ENCODE measurements at places on chromosomes 6 and 20.
A peak's percentile ranks its signal among the peaks of the same experiment; 100 is the strongest.

DNA sequence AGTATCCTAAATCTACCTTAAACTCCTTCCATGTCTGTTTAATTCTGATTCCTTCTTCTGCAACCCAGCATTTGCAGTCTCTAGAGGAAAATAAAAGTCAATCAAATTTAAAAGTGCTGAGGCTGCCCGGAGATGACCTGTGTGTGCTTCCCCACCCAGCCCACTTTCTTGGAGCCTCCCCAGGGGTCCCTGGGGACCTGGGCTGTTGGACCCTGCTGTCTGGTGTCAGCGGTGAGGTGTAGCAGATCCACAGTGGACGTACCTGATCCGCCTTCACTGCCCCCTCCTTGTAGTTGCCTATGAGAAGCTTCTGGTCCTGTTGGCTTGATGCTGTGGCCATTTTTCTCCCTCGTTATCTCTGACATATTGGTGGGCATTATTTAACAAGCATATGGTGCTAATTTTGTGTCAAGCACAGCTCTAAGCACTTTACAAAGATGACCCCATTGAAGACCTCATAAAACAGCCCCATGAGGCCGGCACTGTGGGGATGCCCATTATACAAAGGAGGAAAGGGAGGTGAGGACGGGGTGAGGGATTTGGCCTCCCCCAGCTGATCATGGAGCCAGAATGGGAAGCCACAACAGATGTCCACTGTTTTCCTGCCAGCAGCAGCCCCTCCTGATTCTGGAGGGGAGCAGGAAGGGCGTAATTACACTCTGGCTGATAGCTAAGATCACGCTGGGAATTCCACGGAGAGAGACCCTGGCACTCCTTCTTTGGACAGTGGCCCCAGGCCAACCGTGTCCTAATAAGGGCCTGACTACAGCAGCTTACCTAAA, 628.2 kb downstream of the CDH26 start:
- no peak for DNase-seq

DNA sequence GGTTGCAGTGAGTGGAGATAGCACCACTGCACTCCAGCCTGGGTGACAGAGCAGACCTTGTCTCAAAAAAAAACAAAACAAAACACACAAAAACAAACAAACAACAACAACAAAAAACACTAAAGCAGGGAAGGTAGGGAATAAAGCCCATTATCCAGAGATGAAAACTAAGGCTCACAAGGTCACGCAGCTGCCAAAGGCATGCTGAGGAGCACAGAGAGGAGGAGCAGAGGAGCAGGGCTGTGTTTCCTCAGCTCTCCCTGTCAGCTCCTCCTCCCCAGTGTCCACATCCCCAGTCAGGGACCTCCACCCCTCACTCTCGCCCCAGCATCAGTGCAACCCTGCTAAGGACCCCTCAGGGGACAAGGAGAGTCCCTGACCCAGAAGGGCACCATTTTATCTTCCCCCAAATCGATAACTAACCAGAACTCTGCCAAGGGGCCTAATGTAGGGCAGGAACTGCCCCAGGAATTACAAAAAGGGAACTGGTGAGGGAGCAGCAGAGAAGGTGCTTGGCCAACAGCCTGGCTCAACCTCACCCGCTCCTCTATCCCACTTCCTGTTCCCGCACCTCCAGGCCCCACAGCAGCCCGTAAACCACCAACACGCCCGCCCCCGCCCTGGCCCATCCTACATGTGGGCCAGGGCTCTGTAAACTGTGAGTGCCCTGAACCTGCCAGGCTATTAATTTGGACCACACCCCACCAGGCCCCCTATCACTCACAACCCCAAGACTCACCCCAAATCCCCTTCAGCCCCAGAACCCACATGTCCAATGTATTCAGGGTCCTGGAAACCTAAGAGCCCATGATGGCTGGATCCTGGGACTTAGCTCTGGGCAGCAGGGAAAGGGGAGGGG, 9.0 kb downstream of the TEAD3 start:
- no peak for DNase-seq

DNA sequence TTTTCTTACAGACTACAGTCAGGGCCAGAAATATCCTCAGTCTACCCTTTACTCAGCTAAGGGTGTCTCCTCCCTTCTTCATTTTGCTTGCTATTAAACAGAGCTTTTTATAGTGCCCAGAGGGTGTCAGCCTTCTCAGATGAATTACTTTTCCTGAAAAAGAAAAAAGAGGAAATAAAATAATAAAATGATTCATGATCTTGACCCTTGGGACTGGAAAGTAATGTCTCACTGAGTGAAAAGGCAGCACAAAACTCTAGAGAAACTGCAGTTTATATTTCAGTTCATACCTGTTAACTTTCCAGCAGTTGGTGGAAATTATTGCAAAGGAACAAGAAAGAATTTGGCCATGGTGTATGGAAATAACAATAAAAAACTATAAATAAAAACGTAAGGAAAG, 170.6 kb downstream of the IBTK start:
- no peak for DNase-seq

DNA sequence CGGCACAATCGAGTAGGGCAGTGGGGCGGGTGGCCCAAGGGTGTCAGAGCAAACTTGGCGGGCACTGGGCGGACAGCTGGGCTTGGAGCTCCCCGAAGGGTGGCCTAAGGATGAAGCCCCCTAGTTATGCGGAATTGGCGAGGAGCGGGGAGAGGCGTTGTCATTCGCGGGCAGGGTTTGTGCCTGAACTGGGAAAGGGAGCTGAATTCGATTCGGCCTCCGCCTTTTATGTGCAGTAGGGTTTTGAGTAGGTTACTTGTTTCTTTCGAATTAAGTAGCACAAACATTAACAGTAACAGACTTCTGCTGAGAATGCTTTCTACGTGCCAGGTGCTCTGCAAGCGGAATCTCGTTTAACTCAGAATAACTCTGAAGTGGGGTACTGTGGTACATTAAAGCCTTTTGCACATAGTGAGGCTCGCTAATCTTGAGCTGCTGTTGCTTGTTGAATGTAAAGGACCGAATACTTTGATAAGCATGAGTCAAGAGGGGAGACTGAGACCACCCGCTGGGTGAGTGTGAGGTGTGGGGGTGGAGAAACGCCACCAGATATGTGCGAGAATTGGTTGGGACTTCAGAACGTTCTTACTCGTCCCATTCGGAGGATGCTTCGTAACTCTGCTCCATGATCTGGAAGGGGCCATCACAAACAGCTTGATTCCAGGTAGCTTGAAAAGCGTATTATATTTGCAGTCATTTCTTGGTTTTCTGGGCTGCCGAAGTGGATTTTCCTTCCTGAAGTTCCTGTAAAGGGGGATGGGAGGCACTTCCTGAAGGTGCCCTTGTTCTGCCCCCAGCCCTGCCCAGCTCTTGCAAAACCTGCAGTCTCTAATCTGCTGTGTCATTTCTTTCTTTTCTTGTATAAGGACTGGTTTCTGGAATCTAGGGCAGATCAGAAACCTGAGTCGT, 833 bp downstream of the RAB5IF start:
- DNase-seq, result no peak

- DNase-seq, result no peak
These were observed 41.0 kb downstream of the ZNF292 start for GRCh38 chr6:87196275-87196842.

DNA sequence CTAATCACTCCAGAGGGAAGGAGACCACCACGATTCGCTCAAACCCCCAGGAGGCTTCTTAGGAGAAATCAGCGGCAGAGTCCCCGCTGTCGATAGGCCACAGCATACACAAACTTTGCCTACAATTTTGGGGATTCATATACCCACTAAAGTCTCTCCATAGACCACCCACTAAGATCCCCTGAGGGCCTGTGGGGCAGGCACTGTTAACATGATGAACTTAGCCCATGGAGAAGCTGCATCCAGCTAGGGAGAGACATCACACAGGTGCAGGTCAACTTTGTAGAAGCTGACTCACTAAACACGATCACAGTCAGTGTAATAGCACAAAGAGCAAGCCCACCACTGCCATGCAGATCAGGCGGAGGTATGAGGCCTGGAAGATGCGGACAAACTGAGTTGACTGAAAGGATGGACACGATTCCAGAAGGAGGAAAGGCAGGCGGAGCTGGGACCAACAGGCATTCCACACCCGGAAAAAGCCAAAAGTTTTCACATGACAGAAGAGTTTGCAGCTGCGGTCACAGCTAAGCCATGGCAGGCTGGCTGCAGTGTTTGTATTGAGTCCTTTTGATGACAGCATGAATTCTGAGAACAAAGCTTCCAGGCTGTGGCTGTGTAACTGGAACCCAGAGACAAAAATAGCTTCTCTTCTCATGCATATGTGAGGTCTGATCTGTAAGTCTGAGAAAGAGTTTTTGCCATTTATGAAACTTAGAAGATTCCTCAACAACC, 75.7 kb upstream of the QKI start:
- no peak for DNase-seq

- no peak for DNase-seq
These were observed 128.0 kb downstream of the TENT5A start for GRCh38 chr6:81624453-81624852.

DNA sequence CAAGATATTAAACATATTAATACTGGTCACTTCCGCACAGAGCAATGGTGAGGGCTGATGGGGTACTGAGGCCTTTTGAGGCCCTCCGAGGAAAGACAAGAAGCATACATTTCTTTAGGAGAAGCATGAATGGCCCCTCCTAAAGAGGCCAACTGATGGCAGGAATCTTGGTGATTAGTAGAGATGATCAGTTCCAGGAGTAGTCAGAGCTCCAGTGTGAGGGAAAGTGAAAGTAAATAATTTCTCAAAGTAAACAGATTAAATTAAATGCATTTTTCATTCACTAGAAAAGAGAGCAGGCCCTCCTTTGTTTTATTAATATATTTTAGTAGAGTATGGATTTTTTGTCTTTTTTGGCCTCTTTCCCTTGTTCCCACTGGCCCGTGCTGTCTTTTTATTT, 38.2 kb downstream of the NOX3 start:
- no peak for DNase-seq

- no peak for DNase-seq
These were observed 31.6 kb downstream of the GSTA2 start for GRCh38 chr6:52731719-52732118.

DNA sequence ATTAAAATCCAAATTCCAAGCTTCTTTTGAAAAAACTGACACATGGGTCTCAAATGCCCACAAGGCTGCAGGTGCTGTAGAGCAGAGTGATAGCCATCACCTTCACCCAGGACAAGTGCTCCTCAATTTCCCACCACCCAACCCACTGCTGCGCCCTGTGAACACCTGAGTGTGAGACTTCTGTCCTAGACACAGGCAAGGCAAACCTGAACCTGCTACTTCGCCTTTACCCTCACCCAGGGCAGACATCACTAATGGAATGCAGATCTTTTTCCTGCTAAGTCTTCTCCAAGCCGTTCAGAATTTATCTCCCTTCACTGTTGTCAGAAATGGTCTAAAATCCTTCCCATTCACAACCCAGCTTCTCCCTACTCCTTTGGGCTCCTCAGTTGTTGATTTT, 65.9 kb downstream of the PREX1 start:
- no peak for DNase-seq

DNA sequence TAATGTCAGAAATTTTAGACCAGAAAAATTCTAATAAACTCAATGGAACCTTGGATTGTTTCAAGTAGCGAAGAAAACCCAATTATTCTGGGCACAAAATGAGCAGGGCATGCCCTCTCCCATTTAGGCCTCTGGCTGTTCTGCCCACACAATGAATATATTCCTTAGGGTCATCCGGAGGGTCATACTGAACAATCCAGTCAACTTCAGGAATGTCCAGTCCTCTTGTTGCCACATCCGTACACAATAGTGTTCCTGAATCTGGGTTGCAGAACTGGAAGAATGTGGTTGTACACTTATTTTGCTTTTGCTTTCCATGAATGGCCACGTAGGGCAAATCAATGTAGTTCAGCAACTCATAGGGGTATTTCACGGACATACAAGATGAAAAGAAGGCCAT, 23.4 kb upstream of the RNF144B start:
- no peak for DNase-seq

DNA sequence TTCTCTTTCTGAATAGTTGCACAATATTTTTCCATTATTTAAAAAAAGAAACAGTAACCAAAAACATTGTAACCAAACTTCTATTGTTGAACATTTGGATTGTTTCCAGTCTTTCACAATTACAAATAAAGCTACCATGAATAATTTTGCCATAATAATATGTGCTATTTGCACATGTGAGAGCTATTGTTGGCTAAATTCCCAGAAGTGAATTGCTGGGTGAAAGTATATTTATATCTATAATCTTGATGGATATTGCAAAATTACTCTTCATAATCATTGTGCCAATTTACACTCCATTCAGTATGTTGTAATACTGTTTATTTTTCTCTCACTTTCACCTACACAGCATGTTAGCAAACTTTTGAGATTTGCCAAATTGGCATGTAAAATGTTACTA, 36.6 kb upstream of the SLC22A16 start:
- DNase-seq, result no peak

DNA sequence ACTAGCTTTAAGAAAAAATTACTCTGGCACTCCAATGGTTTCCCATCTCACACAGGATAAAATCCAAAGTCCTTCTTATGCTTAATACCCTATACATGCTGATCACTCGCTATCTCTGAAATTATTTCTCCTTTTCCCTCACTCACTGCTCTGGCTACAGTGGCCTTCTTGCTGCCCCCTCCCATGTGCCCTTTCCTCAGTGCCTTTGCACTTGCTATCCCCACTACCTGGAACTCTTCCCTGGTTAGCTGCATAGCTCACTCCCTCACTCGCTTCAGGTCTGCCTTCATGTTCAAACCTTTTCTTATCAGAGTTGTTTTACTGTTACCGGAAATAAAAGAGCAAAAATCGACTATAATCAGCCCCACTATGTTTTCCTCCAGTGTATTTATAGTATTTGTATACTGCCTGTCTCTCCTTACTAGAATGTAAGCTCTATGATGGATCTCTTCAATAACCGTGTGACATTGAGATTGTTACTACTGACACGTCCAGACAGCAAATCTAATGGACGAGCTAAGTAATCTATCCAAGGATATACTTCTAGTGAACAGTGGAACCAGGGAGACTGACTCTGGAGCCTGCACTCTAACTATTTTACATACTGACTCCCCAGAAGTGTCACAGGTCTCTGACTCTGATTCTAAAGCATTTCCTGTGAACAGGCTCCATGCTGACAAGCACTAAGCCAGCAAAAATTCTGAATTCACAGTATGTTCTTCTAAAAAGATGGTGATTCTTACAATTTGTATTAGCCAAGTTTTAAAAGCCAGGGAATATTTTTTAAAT, 25.1 kb downstream of the FKBP5 start:
- DNase-seq, result no peak

DNA sequence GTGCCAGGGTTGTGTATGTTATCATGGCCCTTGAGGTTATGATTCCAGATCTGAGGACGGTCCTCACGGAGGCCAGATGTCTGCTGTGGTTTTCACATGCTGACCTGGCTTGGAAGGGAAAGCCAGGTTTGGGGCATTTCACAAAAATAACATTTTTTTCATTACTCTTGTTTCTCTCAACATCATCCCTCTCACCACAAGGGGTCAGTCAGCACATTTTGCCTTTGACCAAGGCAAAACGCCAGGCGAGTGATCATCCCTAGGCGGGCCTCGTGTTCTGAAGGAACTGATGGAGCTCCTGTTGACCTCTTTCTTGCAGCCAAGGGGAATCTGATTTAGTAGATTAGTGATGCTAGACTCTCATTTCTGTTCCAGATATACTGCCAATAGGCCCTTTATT, 133.5 kb downstream of the TBC1D7 start:
- peak; percentile 69 for DNase-seq

Measured in ascending aorta (tissue), 2 donors.